ENCODE measurements at places on chromosomes 4 and X. TPM values are rescaled to one million over a fixed set of nuclear protein-coding genes. Genes with fewer than 3 reads are reported as not detected.

ENPEP gene
- 3.5 TPM for total RNA-seq

DNA sequence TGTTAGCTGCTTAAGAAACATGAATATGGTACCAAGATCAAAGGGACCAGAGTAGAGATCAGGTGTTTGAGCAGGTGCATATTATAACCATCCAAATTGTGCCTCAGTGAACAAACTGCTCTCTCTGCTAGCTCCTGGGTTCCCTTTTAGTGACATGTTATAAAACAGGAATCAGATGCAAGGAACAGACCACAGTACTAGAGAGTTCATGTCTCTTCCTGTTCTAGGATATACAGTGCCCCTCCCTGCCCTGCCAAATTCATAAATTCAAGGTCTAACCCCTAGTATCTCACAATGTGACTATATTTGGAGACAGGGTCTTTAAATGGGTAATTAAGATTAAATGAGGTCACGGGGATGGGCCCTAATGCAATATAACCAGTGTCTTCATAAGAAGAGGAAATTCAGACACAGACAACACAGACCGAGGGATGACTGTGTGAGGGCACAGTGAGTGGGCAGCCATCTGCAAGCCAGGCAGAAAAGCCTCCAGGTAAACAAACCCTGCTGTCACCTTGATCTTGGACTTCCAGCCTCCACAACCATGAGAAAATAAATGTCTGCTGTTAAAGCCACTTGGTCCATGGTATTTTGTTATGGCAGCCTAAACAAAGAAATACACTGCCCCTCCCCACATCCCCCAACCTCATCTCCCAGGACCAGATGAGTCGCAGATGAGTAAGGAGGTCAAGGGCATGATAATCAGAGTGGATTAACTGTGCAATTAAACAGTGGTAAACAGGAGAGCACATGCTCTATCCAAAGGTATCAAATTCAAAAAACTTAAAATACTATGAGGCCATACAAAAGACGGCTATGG, 82.5 kb downstream of the RBM47 start:
- H3K4me3 ChIP-seq: no peak overlapping the region
- peaks cover 13% of the 10 kb centered on the region for H3K4me1 ChIP-seq
- no peaks in the 10 kb centered on the region for H3K27me3 ChIP-seq

DNA sequence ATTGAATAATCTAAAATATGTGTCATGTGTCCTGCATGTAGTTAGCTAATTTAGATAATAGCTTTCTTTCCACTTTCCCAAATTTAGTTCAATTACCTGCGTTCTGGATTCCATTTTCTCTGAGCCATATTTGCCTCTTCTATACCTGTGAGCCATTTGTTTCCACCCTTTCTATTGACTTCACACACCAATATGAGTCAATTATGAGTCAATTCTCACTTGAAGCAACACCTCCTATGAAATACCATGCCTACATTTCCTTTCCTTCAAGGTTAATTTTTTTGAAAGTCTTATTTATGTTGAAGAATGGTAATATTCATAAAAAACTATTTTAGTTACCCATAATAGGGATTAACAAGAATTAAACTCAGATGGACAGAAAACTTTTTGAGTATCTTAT, 25.8 kb downstream of the NPY2R start:
- no peak overlapping the region for H3K4me3 ChIP-seq
- H3K27ac ChIP-seq: no peak overlapping the region
- DNase-seq: no peak
- H3K27me3 ChIP-seq: no peaks in the 10 kb centered on the region
- H3K36me3 ChIP-seq: no peaks in the 10 kb centered on the region

GRCh38 chrX:21702725-21703124, 44.6 kb upstream of the KLHL34 start:
- no peaks in the 10 kb centered on the region for H3K36me3 ChIP-seq
- no peak for DNase-seq
- no peaks in the 10 kb centered on the region for H3K27me3 ChIP-seq

C4orf50 gene
- 0.05 TPM for total RNA-seq

DNA sequence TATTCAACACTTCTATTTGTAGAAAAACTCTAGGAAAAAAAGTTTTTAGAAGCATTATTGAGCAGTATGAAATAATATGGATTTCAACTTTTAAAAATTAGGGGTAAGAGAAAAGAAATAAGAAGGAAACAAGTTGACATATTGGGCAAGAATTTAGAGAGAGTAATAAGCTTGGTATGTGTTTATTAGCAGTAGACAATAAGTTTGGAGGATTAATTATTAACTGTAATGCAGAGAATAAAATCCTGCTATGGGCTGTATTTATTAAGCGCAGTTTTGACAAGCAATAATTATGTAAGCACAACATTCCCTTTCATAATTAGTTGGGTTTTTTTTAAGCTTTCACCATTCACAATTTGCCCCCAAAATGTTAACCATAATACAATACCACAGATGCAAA, 162.7 kb upstream of the SLC7A11 start:
- H3K4me3 ChIP-seq: no peak overlapping the region
- H3K36me3 ChIP-seq: no peaks in the 10 kb centered on the region
- H3K27ac ChIP-seq: no peak overlapping the region
- H3K27me3 ChIP-seq: no peaks in the 10 kb centered on the region

- DNase-seq: no peak
- H3K36me3 ChIP-seq: no peaks in the 10 kb centered on the region
- H3K4me1 ChIP-seq: peaks cover 7% of the 10 kb centered on the region
Observed at GRCh38 chr4:126544276-126544675, 1088.5 kb upstream of the INTU start.

GRCh38 chr4:74669702-74670101, 124.6 kb downstream of the BTC start:
- H3K4me1 ChIP-seq: peaks cover 18% of the 10 kb centered on the region
- no peak overlapping the region for H3K4me3 ChIP-seq
- H3K27ac ChIP-seq: no peak overlapping the region
- no peaks in the 10 kb centered on the region for H3K36me3 ChIP-seq

DNA sequence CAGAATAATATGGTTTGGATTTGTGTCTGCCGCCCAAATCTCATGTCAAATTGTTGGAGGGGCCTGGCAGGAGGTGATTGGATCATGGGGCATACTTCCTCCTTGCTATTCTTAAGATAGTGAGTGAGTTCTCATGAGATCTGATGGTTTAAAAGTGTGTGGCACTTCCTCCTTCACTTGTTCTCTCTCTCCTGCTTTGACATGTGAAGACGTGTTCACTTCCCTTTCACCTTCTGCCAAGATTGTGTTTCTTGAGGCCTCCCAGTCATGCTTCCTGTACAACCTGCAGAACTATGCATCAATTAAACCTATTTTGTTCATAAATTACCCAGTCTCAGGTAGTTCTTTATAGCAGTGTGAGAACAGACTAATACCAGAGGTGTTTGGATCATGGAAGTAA, 325.7 kb upstream of the GIMD1 start:
- no peaks in the 10 kb centered on the region for H3K36me3 ChIP-seq
- no peak for DNase-seq
- H3K27me3 ChIP-seq: peaks cover 1% of the 10 kb centered on the region
- H3K4me1 ChIP-seq: no peaks in the 10 kb centered on the region

GRCh38 chr4:77465271-77465670, 140.3 kb upstream of the CXCL13 start:
- H3K27me3 ChIP-seq: peaks cover 2% of the 10 kb centered on the region
- no peaks in the 10 kb centered on the region for H3K4me1 ChIP-seq
- no peaks in the 10 kb centered on the region for H3K36me3 ChIP-seq
- H3K4me3 ChIP-seq: no peak overlapping the region

Measured in endothelial cell (in vitro differentiated cells).